ENCODE measurements at places on chromosomes 6 and 20.
A peak's percentile ranks its signal among the peaks of the same experiment; 100 is the strongest.

DNA sequence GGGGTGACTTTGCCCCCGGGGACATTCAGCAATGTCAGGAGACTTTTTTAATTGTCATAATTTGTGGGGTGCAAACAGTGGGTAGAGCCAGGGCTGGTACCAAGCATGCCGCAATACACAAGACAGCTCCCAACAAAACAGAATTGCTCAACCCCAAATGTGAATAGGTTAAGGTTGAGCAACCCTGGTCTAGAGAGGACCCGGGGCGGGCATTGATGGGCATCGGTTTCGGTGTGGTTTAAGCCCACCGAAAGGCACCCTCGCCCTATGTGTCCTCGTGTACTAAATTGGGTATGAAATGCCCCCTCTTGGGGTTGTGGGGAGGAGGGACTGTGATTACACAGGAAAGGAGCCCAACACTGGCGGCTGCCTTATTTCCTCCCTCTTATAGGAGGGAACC, 36.0 kb downstream of the KIAA1755 start:
- DNase-seq = no peak

- no peak for DNase-seq
These were observed 13.8 kb upstream of the NTSR1 start for GRCh38 chr20:62694868-62695267.

DNA sequence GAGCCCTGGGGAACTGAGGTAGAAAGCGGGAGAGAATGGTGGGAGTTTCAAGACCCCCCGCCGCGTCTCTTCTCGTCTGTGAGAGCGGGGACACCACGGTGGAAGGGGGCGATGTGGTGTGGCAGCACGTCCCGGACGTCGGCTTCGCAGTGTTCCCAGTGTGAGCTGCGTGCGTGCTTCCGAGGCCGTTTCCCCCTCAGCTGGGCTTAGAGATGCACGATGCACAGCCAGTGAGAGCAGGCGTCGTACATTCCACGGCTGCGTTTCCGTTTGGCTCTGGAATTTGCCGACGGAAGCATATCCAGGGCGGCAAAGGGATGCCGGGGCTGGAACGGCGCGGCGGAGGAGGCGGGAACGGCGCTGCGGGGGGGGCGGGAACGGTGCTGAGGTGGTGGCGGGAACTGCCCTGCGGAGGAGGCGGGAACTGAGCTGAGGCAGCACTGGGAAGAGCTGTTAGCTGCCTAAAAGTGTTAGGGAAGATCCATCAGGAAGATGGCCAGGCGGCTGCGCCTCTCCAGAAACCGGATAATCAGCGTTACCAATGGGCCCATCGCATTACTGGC, 37.7 kb downstream of the KIF25 start:
- peak; percentile 59 for DNase-seq

DNA sequence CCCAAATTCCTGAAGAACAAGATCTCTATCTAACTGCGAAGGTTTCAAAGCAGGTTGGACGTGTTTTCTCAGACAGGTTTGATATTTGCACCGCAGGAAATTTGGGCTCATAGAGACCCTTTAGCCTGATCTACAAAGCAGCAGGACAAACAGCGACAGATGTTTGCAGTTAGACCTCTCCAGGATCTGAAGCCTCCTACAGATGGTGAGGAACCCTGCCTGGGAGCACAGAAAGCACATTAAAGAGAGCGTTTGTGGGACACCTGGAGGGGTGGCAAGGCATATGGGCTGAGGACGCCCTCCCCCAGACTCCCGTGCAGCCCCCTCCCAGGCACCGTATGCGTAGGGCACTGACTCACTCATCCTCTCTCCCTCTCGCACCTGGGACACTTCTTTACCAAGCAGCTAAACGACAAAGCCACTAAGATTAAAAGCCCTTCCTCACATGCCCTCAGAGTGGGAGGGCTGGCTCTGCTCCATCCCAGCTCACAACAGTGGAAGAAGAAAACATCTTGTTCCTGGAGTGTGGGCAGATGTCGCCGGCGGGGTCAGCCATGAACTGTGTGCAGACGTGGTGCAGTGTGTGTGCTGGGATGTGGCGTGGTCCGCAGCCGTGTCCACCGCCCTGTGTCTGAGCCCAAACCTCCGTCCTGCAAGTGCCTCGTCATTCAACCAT, 249.7 kb upstream of the AFDN start:
- DNase-seq = no peak

DNA sequence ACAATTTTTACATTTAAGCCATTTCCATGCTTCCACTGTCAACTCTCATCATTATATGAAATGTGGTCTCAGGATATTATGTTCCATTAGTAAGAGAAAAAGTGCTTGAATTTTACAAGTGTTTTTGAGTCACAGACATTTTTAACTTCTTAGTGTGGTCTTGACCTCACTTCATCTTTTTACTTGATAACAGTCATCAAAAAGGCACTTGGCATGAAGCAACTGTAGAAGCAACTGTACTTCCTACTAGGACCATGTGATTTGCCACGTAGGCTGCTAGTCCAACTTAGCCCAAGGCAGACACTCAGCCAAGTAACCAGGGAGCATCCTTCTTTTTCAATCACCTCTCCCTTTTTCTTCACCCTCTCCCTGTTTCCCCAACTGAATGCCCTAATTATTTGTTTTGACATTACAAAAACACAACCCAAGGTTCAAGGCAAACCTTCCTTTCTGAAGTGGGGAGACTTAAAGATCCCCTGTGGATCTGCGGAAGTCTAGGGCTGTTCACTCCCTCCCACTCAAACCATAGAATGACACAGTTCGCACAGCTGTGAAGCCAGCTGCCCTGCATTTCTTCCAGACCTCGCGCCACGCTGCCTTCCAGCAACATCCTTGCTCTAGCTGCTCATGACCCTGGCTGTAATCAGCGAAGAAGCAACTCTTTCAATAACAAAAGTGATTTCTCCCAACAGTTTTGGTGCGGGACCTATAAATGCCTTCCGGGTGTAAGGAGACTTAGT, 45.0 kb downstream of the PHACTR1 start:
- no peak for DNase-seq

DNA sequence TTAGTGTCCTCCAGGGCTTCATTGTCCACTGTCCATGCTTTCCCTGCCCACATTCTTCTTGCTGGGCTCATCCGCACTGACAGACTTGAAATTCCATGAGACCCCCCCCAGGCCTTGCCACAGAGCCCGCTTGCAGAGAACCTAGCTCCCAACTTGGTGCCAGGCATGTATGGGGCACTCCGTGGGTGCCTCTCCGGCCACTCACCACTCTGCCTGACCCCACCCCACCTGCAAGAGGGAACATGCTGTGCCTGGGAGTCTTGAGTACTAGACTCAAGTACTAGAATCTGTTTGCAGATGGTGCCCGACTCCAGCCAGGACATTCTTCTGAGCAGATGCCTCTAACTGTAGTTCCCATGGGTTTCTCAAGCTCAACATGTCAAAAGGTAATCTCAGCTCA, 47.9 kb downstream of the TRERF1 start:
- no peak for DNase-seq

- no peak for DNase-seq
These were observed 14.1 kb upstream of the DEFB116 start for GRCh38 chr20:31322504-31322903.

GRCh38 chr6:167699141-167699931, 127.4 kb upstream of the AFDN start:
- DNase-seq = peak; percentile 41

GRCh38 chr20:57379263-57379647, 11.9 kb upstream of the RBM38 start:
- DNase-seq = no peak

DNA sequence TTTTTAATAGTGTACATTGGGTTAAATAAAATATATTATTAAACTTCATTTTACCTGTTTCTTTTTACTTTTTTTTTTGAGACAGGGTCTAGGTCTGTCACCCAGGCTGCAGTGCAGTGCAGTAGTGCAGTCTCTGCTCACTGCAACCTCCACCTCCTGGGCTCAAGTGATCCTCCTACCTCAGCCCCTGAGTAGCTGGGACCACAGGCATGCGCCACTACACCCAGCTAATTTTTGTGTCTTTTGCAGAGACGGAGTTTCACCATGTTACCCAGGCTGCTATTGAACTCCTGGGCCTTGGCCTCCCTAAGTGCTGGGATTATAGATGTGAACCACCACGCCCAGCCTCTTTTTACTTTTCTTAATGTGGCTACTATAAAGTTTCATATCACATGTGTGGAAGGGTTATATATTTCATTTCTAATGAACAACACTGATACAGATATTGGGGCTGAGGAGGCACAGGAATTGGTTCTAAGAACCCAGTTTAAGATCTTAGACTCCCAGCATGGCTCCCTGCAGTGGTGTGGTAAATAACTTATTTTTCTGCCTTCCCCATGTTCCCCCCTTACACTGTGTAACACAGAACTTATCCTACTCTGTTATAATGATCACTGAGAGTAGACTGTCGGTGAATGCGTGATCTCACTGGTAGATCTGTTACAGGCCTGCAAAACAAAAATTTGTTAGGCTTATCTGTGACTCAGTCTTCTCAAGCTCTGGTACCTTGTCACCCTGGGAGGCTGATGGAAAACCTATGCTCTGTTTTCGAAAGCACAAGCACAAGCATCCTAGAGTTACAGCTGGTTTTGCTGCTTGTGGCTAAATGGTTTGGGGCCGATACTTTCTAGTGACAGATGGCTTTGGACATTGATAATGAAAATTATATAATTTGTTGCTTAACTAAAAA, 5.8 kb upstream of the ATXN1 start:
- DNase-seq = no peak
